ENCODE measurements at places on chromosomes 11 and 22.

- DNase-seq: no peak
Observed at GRCh38 chr11:114099392-114100178, 40.1 kb downstream of the ZBTB16 start.

GRCh38 chr11:12216671-12217374, 106.4 kb downstream of the MICAL2 start:
- peak; percentile 57 for DNase-seq

GRCh38 chr11:95521133-95521542, 268.4 kb downstream of the FAM76B start:
- no peak for DNase-seq

DNA sequence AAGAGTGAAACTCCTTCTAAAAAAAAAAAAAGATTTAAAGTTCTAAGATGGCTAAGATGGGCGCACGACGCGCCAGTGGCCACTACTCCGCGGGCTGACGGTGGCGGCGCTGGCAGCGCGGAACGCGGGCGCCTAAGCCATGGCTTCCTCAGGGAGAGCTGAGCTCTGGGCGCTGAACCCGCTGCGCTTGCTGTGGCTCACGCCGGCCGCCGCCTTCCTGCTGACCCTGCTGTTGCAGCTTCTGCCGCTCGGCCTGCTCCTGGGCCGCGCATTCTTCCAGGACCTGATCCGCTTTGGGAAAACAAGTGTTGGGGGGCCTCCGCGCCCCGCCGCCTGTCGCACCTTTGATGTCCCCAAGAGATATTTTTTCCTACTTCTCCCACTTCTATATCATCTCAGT, 19.5 kb downstream of the OOSP3 start:
- no peak for DNase-seq

DNA sequence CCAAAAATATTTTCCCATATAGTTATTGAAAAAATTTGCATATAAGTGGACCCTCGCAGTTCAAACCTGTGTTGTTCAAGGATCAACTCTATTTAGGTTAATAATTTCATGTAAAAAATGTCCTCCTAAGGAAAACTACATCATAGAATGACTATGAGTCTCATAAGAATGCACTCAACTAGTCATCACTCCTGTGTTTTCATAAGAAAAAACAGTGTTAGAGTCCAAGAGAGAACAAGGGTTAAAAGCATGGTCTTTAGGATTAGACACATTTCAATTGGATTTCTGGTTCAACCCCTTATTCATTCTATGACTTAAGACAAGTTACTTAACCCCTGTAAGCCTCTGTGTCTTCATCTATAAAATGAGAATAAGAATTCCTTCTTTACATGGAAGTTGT, 5.1 kb downstream of the PARVA start:
- DNase-seq: no peak

DNA sequence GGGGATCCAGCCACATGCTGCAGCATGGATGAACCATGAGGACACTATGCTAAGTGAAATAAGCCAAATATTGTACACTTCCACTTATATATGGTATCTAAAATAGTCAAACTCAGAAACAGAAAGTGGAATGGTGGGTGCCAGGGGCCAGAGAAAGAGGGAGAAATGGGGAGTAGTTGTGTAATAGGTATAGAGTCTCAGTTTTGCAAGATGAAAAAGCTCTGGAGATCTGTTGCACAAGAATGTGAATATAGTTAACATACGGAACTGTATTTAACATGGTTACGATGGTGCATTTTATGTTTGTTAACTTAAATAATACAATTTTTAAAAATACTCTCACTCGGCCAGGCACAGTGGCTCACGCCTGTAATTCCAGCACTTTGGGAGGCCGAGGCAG, 21.2 kb downstream of the GDPD5 start:
- DNase-seq: no peak

DNA sequence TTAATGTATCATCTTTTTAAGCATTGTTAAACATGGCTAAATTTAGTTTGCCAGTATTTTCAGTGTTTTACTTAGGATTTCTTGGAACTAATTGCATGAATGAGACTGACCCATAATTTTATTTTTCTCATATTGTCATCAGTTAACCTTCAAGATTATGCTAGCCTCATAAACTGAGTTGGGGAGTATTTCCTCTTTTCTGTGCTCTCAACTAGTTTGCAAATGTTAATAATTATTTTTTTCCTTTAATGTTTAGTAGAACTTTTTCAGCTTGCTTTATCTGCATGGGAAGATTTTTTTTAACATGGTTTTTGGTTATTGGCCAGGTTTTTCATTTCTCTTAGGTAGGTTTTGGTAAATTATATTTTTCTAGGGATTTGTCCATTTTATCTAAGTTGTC, 235.4 kb upstream of the SESN3 start:
- DNase-seq: no peak

Data from brain microvascular endothelial cell (primary cell).